ENCODE measurements at places on chromosomes 6 and 20.

DNA sequence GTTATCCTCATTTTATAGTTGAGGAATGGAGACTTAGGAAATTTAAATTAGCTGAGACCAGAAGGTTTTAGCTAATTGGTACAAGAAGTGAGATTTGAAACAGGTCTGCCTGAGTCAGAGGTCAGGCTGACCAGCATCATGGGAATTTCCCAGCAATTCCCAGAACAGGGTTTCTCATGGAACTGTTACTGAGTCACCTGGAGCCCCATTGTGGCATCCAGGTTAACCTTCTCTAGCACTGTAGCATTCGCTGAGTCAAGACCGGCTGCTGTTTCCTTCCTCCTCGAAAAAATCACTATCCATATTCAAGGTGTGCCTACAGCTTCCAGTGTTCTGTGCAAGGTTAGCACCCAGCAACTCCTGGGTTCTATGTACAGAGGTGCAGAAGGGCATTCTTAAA, 238.0 kb upstream of the MAN1A1 start:
- DNase-seq: no peak

GRCh38 chr6:144728804-144729203, 443.7 kb downstream of the UTRN start:
- no peak for DNase-seq

DNA sequence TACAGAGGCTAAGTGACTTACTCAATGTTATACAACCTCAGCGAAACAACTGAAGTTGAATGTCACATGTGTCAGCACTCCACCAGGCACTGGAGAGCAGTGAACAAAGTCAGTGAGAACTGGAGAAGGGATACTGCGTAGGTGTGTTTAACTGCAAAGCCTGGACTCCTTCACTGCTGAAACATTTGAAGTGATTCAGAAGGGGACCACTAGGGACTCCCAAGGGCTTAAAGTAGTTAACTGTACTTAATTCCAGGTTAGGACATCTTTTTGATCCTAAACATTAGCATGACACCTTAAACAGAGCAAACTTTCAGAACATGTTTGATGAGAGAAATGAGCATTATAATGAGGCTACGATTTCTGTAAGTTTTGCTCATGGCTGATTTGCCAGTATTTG, 45.0 kb upstream of the ZBTB24 start:
- DNase-seq: no peak

- DNase-seq: no peak
These were observed 2.5 kb downstream of the BTN3A1 start for GRCh38 chr6:26404546-26404945.

GRCh38 chr6:122622479-122622878, 12.3 kb downstream of the PKIB start:
- DNase-seq: no peak

GRCh38 chr6:35275744-35276260, 16.3 kb downstream of the ZNF76 start:
- no peak for DNase-seq

DNA sequence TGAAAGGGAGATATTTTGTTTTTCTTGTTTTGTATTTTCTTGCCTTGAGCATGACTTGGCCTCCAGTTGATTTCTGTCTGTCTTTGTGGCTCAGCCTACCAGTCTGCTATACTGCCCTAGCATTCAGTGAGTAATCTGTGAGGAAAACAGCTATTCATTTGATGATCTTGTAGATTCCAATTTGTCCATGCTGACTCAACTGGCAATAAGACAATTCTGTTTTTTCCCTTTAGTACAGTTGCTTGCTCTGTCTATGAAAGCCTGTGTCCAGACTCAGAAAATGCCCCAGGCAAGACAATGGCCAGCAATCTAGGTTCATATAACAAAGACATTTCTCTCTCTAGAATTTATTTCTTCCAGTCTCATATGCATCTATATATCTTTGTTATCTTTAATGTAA, 10.9 kb upstream of the SOX4 start:
- no peak for DNase-seq

DNA sequence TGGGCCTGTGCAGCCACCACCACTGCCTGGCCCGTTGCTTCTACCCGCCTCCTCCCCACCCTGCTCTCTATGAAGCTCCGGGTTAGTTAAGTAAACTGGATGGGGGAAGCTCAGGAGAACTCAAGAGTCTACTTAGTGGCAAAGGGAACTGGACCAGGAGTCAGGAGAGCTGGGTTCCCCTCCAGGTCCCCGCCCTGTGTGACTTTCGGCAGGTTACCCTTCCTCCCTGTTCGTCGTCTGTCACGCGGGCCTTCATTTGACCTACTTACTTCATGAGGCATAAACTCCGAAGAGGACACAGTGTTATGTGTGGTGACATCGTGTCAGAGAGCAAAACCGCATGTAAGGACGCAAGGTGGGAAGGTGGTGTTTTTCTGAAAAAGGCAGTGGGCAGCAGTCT, 75.3 kb downstream of the TCP11 start:
- DNase-seq: no peak

GRCh38 chr6:128806261-128806660, 76.7 kb upstream of the LAMA2 start:
- DNase-seq: no peak

DNA sequence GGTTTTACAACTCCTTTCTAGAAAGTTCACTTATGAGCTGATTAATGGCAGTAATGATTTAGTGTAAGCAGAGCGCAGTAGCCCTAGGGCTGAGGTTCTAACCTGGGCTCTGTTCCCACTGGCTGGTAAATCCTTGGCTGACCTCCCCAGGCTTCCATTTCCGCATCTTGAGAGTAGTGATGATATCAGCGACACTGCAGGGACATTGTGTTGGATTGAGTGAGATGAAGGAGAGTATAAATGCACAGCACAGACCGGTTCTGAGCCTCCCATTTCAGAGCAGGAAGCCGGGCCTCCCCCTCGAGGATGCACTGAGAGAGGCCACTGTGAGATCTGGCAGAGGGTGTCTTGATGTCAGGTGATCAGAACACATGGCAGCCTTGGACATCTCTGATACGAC, 477.2 kb upstream of the SULF2 start:
- DNase-seq: no peak

DNA sequence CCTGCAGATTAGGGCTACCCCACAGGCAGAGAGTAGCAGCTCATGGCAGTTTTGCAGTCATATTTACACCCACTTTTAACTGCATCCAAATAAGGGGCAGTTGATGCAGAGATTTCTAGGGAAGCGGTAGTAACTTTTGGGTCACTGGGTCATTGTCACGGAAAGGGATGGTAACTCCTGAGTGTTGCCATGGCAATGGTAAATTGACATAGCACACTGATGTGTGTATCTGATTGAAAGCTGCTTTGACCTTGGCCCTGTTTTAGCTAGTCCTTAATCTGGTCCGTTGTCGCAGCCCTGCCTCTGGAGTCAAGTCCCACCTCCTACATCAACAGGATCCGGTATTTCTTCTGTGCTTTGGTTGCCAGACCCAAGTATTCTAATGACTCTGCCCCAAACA, 199.1 kb upstream of the TCF21 start:
- no peak for DNase-seq

Measured in activated naive CD4-positive, alpha-beta T cell treated with Interleukin-2 at 50 U/mL for 16 hours (primary cell).